Large intestine (tissue), 12 donors: ENCODE measurements at places on chromosomes 1 and 21.

DNA sequence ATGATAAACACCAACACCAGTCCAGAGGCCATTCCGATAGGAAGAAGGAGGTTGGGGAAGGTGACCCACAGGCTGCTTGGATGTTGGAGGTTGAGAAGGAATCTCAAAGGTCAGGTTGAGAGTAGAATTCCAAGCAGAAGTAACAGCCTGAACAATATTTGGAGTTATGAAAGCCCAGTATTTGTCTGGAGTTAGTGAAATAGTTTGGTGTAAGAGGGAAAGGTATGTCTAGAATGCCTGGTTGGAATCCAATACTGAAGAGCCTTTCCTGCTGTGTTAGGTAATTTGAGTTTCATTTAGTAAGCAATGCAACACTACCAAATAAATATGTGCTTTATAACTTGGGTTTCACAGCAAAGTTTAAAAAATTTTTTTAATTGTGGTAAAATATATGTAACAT lies 70.5 kb upstream of the MCOLN3 start:
- H3K36me3 ChIP-seq = no peaks in the 10 kb centered on the region
- H3K4me3 ChIP-seq = no peak overlapping the region
- no peaks in the 10 kb centered on the region for H3K27me3 ChIP-seq
- no peak for DNase-seq
- no peaks in the 10 kb centered on the region for H3K4me1 ChIP-seq
- no peak overlapping the region for H3K27ac ChIP-seq

GRCh38 chr21:33964706-33965325 lies 49.2 kb upstream of the ATP5PO start:
- no peak overlapping the region for H3K4me3 ChIP-seq
- H3K36me3 ChIP-seq = no peaks in the 10 kb centered on the region
- H3K27ac ChIP-seq = no peak overlapping the region
- peaks cover 32% of the 10 kb centered on the region for H3K4me1 ChIP-seq
- no peak for DNase-seq

DNA sequence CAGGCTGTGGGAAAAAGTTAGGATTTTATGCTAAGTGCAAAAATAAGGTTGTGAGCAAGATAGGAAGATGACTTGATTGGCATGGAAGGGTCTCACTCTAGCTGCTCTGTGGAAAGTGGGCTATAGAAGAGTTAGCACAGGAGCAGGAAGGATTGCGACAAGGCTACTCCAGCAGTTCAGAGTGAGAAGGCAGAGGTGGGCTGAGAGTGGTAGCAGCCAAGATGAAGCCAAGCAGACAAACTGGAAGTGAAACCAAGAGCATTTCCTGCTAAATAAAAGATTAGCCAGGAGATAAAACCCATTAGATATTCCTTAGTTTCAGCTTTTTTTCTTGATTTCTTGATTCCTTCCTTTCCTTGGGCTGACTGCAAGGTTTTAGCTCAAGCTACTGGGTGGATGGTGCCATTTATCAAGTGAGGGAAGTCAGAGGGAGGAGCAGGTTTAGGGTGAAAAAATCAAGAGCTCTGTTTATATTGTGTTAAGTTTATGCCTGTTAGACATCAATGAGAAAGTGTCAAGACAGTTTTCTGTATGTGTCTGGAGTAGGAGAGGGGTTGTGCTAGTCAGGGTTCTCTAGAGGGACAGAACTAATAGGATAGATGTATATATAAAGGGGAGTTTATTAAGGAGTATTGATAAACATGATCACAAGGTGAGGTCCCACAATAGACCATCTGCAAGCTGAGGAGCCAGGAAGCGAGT lies 33.1 kb upstream of the ZNF644 start:
- no peak for DNase-seq
- no peaks in the 10 kb centered on the region for H3K27me3 ChIP-seq
- H3K27ac ChIP-seq = no peak overlapping the region
- H3K36me3 ChIP-seq = no peaks in the 10 kb centered on the region
- H3K4me1 ChIP-seq = no peaks in the 10 kb centered on the region
- H3K4me3 ChIP-seq = no peak overlapping the region

- DNase-seq = no peak
- no peaks in the 10 kb centered on the region for H3K27me3 ChIP-seq
- H3K4me1 ChIP-seq = peaks cover 6% of the 10 kb centered on the region
- no peak overlapping the region for H3K27ac ChIP-seq
- no peaks in the 10 kb centered on the region for H3K36me3 ChIP-seq
Measured at GRCh38 chr1:230375780-230376179, 50.4 kb downstream of the PGBD5 start.

GRCh38 chr1:97506368-97506767 lies 414.5 kb downstream of the DPYD start:
- H3K4me1 ChIP-seq = no peaks in the 10 kb centered on the region
- no peaks in the 10 kb centered on the region for H3K27me3 ChIP-seq
- H3K27ac ChIP-seq = no peak overlapping the region
- no peaks in the 10 kb centered on the region for H3K36me3 ChIP-seq
- no peak for DNase-seq

DNA sequence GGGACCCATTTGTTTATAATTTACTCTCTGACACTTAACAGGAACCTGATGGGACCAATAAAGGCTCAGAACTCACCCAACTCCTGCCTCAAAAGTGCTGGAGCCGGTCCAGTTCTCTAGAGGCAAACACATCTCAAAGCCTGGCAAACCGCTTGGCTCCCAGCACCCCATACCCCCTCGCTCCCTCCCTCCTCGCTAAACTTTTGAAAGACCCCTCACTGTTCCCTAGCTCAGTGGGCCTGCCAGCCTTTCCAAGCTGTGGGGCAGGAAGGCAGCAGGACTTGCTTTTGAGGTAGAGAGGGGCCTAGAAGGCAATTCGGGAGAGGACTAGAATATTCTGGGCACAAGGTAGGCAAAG lies 40.2 kb downstream of the PAX7 start:
- no peaks in the 10 kb centered on the region for H3K36me3 ChIP-seq
- peaks cover 41% of the 10 kb centered on the region for H3K27me3 ChIP-seq
- H3K4me1 ChIP-seq = no peaks in the 10 kb centered on the region
- no peak for DNase-seq
- H3K4me3 ChIP-seq = no peak overlapping the region
- H3K27ac ChIP-seq = no peak overlapping the region
